ENCODE measurements at places on chromosomes 5 and 9.

DNA sequence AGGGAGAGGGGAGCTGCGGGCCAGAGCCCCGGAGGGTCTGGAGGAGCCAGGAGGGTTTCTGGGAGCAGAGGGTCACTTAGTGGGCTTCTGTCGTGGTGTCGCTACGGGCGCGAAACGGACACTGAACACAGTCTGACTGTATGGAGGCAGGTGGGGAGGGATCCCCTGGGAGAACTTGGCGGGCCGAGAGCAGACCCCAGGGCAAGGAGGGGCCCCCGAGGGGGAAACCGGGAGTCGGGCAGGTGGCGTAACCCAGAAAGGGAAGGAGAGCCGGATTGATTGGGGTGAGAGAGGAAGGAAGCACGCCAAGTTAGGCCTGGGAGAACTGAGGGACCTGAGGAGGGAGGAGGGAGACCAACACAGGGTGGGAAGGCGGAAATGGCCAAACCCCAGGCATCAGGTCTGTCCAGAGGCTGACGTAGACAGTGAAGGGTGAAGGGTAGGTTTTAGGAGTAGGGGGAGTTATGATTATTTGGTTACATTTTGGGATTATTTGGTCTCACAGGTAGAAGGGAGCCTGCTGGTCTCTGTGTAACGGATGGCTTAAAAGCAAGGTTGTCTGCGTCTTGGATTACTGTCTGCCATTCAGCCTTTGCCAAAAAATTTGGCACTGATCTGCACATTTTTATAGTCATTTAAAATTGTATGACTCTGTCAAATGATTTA lies 3.3 kb upstream of the MSMP start:
- no peak for DNase-seq

DNA sequence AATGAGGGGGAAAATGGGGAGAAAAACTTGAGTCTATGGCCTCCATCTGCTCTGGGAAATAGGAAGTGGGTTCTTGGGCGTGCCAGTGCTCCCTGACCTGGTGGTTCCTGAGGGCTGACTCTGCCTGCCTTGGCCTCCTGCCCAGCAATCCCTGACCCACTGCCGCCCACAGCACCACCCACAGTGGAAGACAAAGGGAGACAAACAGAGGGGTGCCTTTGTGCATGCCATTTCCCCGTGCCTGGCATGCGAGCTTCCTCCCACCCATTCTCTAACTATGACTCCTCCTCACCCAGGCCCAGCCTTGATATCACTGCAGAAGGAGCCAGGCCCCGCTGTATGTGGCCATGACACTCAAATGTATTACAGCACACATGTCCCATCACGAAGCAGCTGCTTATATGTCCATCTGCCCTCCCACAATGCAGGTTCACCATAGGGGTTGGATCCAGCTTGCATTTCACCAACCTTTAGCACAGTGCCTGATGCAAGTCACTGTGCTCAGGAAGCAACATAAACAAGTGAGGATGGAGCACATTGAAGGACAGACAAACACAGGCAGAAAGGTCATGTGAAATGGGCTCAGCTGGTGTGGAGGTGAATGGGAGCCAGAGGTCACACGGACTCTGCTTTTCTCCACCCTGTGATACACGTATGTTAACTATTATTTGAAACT lies 84.4 kb downstream of the ADRB2 start:
- no peak for DNase-seq

GRCh38 chr9:27719711-27720110 lies 146.4 kb upstream of the C9orf72 start:
- no peak for DNase-seq

DNA sequence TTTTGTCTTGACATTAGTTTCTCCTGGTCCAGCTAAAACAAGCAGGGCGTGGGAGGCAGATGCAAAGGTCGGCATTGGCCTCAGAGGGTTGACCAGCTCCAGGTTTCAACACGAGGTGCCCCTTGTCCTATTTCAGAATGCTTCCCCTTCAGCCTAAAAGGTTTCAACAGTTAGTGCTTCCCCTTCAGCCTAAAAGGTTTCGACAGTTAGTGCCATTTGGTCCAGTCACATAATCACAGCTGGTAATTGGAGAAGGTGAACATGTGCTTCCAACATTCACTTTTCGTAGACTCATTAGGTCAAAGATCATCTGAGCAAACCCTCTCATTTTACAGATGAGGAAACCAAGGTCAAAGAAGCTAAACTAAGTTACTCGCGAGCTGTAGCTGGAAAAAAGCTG lies 270.3 kb upstream of the MAP3K1 start:
- DNase-seq, result no peak

DNA sequence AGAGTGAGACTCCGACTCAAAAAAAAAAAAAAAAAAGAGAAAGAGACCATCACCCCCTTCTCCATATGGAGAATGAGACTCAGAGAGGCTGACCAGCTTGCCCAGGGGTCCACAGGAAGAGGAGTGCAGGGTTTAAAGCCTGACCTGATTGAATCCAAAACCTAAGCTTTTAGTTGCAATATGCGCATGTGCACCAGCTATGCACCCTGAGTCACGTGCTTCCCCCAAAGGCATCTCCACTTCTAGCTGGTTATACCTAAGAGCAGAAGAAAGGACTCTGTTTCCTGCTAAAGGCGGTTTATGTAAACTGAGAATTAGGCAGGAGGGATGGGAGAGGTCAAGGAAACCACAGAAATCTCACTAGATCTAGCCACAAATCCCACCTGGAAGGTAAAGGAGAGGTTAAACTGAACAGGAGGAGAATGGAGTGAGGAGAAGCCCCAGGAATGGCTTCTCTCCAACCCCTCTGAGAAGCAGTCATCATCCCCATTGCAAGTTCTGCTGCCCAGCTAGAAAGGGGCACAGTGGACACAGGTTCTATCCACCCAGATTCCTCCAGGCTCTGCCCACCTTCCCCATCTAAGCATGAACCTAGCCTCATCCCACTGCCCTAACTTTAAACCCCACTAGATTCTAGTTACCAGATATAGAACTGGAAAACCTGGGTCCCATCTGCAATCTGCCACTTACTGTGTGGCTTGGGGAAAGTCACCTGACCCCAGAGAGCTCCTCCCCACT lies 171.3 kb downstream of the ACTL7B start:
- DNase-seq, result no peak

DNA sequence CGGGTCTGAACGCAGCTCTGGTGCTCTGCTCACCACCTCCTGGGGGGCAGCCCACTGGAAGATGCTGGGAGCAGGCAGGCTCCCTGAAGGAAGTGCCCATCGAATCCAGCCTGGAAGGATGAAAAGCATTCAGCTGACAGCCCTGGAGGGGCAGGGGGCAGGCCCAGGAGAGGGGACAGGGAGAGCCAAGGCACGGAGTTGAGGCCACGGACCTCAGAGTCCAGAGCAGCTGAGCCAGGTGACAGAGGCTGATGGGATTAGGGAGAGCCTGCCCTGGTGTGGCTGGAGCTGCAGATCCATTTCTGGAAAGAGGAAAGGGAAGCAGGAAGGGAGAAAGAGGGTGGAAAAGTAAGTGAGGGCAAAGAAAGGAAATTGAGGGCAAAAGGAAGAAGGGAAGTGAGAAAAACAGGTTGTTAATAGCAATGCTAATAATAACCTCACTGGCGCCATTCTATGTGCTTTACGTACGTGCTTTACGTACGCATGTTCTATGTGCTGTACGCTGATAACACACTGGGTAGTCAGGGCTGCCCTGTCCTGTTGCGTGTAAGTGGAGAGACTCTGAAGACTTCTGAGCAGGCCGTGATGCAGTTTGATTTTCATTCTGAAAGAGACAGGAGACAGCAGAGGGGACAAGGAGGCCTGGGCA lies 52.6 kb downstream of the LMX1B start:
- no peak for DNase-seq

- no peak for DNase-seq
Observed at GRCh38 chr5:17929171-17929570, 294.9 kb downstream of the TAF11L14 start.

DNA sequence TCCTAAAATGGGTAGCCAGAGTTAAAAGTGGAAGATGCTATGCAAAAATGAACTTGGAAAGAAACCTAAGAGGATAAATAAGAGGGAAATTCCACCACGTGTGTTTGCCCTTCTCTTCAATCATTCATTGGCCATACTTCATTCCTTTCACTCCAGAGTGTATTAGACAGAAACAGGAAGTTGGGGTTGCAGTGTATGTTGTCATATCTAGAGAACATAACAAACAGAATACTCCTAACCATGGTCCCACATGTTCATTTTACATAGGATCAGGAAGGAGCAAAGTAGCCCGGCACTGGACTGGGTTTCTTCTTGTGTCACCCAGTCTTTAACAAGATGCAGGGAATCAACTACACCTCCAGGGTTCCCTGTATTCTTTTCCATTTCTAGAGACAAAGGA lies 7.6 kb upstream of the GPBP1 start:
- DNase-seq, result no peak

- DNase-seq, result no peak
Observed at GRCh38 chr5:17215361-17215760, 2.1 kb upstream of the BASP1 start.

DNA sequence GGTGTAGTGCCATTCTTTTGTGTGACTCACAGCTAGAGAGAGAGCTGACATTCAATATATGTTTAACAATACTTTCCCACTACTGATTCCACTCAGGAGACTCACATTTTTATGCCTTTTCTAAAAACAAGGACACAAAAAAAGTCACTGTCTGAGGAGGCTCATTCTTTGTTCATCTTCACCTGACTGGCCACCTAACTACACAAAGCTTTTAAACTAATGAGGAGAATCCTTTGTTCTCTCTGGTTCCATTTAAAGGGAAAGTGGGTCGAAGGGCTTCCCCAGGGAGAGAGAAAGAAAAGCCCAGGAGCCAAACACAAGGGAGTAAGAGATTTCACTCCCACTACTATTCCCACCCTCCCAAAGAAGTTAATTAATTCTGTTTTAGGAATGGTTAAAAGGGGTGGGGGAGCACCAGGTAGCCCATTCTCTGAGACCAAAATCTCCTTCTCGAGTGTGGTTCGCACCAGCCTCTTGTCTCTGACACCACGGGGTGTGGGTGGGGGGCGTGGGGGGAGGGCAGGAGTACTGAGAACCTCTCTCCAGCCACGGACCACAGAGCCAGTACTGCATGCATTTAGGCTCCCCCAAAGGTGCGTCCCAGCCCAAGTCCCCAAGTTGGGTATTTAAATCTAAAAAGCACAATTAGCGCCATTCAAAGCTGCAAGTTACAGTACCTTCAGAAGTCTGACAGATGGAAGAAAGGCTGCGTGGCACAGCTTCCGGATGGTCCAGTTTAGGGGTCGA lies 747 bp downstream of the TRPM3 start:
- no peak for DNase-seq

GRCh38 chr5:127826011-127826410 lies 122.8 kb downstream of the CCDC192 start:
- DNase-seq, result no peak

DNA sequence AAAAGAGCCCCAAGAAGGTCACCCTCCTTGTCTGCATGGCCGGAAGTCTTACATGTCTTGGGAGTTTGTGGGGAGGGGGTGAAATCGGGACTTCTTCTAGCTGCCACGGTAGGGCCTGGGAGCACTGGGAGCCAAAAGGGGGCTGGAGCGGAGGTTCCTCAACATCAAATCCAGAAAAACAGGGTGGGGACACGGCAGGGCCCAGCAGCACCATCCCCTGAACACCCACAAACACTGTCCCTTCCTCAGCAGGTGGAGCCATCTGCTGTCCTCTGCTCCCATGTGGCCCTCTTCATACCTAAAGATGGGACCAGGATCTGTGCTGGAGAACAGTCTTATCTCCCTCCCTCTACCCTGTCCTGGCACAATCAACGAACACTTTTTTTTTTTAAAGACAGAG lies 2.7 kb downstream of the TERT start:
- no peak for DNase-seq

DNA sequence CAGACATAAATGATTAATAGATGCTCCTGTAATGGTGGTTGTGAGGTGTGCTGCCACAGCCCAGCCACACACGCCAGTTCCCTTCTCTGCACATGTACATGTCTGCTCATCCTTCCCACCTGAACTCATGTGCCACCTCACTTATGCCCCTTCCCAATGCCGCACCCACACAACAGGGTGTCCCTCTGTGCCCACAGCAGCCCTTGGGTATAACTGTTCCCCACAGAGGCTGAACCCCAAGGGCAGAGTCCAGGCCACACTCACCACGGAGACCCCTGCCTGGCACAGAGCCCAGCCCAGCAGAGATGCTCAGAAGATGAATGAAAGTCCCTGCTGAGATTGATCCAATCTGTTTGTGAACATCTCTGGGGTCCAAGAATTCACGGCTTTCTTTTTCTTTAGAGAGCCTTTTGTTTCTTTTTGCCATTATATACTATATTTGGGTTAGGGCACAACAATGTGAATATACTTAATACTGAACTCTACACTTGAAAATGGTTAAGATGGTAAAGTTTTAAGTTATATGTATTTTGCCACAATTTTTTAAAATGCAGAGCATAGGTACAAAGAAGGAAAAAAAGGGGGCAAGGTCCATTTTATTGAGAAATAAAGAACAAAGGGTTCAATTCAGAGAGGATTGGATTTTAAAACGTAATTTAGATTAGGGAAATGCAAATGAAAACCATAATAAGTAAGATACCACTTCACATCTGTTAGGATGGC lies 29.6 kb downstream of the IRF1 start:
- DNase-seq, result no peak

DNA sequence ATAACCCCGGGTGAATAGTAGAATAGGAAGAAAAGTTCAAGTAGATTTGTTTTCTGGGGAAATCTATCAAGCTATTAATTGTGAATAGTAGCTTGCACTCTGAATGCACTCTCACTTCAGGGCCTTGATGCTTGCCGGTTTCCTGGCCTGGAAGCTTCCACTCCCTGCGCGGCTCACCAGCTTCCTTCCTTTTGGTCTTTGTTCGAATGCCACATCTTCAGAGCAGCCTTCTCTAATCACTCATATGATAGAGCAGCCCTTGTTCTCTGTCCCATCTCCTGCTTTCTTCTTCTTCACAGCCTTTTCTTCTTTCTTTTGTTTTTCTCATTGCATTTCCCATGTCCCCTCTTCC lies 146.7 kb downstream of the MAST4 start:
- DNase-seq, result no peak

DNA sequence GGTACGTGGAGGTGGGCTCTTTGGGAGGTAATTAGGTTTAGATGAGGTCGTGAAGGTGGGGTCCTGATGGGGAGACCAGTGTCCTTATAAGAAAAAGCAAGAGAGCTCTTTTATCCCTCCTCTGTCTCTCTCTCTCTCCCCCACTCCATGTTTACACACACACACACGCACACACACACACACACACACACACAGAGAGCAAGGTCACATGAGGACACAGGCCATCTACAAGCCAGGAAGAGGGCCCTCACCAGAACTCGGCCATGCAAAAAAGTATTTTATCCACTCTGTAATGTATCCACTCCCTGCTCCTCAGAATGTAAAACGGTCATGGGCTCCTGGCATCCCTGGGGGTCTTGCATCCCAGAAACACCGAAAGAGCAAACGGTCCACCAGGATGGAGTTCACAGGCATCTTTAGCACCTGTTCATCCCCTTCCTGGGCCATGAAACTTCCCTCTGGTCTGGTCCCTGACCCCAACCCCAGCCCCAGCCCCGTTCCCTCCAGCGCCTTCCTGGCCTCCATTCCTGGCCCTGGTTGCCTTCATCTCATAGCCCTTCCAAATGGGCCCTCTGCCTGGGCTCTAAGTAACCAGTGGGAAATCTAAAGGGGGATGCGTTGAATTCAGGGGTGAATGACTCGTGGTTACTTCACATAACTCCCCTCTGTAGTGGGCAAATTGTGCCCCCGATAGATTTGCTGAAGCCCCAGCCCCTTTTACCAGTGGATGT lies 88.8 kb downstream of the NSUN2 start:
- no peak for DNase-seq

All from hematopoietic multipotent progenitor cell treated with erythropoietin and hydrocortisone succinate and interleukin-3 and kit ligand, for 17 days (in vitro differentiated cells).